ENCODE measurements at places on chromosomes 7 and 10. TPM values are rescaled to one million over a fixed set of nuclear protein-coding genes. Genes with fewer than 3 reads are reported as not detected.
A peak's percentile ranks its signal among the peaks of the same experiment; 100 is the strongest.

- DNase-seq, result no peak
Measured at GRCh38 chr10:62442894-62443669, 68.9 kb downstream of the ZNF365 start.

DNA sequence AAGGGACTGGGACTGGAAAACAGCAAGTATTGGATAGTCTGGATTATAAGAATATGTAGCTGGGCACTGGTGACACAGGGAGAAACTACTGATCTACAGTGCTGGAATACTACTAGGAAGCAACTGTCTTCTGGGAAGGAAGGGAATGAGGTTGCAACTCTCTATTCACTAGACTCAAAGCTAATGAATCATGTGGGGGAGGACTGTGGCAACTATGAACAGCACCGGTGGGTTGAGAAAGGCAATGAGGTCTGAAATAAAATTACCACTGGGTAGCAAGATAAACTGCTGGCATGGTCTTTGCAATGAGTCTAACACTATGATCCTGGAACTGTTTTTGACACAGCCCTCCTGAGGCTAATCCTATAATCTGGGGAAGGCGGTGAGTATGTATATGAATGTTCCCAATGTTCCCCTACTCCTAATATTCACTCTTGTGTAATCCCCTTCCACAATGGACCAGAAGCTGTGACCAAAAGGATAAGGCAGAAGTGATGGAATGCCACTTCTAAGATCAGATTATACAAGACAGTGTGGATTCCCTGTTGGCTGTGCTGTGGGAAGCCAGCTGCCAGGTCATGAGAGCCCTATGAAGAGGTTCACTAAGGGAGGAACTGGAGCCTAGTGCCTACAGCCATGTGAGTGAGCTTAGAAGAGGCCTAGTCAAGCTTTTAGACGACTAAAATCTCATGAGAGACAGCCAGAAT is 101.3 kb upstream of the DNAJB12 start:
- DNase-seq, result no peak

- no peak for DNase-seq
Measured at GRCh38 chr10:120963594-120964220, 112.5 kb downstream of the WDR11 start.

DNA sequence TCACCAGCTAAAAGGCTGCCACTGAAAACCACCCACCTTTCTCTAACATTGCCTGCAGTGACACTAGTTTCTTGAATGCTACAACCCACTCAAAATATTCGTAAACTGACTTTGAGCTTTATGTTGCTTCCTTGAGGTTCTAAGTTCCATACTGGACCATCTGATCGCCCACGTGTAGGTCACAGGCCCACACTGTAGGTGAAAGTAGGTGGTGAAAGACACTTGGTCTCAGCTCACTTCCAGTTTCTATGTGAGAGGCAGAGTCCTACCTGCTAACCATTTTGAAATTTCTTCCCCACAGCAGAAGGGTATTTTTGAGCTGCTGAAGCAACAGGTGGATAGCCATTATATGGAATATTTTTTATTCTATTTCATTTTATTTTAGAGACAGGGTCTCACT is 97.3 kb downstream of the MYO3A start:
- DNase-seq, result no peak

- no peak for DNase-seq
Measured at GRCh38 chr7:25615003-25615402, 386.7 kb upstream of the NPVF start.

DNA sequence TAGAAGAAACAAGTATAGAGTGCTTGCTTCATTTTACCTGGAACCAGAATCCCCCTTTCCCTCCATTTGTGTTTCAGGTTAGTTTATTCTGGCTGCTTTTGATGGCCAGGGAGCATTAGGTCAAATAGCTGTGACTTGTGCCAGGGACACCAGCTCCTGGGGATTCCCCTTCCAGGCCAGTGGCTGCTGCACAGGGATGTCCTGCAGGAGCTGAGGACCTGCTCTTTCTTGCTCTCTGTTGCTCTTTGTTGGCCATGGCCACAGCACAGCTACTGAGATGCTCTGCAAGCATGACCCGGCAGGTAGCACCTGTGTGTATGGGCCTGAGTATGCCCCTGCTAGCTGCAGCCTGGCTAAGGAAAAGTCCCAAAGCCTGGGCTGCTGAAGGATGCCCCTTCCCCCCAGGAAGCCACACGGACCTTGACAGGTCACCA is 208.9 kb downstream of the EBF3 start:
- DNase-seq, result peak; percentile 50

DNA sequence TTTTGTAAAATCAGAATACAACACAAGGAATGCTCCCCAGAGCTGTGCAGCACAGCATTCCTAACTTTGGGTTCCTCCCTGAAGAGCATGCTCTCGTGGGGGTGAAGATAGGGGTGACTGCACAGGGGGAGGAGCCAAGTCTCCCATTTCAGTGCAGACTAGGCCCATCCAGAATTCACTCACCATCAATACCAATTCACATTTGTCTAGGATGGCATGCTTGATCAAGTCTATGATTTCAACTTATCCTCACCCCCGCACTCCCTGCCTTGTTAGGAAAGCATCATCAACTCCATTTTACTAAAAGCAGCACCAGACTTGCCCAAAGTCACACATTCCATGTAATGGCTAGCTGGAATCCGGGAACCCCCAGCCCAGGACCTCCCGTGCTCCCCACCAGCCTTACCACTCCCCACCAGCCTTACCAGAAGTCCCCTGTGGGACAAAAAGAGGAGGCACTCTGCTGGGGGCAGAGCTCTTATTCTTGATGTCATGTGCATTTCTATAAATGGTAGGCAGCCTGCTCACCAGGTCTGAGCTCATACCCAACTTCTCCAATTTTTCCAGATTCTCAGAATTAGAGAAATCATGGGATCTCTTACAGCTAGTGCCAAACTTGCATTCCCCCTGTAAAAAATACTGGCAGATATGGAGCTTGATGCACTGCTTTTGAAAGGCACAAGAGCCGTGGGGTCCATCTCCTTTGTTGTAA is 6.2 kb downstream of the PARP12 start:
- DNase-seq, result no peak

- no peak for DNase-seq
Measured at GRCh38 chr7:47609803-47610452, 28.0 kb upstream of the TNS3 start.

DNA sequence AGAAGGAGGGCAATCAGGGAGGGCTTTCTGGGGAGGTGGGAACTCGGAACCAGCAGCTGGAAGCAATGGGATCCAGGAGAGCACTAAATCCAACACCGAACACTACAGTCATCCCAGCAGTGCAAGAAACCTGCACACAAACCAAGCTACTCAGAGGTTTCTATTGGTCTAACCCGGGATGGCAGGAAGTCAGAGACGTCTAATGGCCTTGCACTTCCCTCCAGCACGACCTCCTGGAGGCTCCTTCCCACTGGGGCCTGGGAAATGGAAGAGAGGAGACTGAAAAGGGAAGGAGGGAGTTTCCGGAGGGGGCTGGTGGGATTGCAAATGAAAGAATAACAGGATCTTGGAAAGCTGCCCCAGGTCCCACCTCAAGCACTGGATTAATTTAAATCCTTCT is 56.3 kb downstream of the TEX36 start:
- no peak for DNase-seq

DNA sequence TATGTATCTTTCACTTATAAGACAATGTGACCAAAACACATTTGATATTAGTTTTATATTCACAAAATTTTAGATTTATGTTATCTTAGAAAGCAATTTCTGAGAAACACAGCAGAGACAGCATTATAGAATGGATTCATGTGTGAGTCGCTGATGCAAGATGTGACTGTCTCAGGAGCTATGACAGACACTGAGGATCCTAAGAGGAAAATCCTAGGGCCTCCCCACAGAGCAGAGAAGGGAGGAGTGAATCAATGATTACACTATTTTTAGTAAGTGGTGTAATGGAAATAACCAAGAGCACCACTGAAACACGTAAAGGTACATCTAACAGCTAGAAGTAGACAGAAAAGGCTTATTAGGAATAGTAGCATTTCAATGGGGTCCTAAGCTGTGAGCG is 204.0 kb upstream of the PTN start:
- DNase-seq, result no peak

DNA sequence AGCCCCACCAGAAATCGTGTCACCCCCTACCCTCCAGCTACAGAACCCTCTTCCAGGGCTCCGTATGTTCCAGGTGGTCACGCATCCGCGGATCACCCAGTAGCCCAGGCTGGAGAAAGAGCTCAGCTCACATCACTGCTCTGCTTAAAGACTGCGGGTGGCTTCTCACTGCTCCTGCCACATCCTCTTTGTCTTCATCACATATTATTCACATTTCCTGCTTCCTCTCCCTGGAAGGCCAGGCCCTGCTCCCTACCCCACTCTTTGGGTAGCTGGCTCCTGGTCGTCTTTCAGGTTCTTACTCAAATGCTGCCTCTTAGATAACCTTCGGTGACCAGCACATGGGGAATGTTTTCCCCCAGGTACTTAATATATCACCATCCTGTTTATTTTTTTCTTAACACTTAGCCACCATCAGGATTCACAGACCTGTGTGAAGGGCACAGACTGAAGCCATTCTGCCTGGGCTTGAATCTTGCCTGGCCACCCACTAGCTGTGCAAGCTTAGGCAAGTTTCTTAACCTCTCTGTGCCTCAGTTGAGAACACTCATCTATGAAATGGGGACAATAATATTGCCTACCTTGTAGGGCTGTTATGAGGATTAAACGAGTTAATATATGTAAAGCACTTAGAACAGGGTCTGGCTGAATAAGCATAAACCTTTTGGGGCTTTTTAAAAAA is 307.8 kb downstream of the PRPF18 start:
- DNase-seq, result no peak

DNA sequence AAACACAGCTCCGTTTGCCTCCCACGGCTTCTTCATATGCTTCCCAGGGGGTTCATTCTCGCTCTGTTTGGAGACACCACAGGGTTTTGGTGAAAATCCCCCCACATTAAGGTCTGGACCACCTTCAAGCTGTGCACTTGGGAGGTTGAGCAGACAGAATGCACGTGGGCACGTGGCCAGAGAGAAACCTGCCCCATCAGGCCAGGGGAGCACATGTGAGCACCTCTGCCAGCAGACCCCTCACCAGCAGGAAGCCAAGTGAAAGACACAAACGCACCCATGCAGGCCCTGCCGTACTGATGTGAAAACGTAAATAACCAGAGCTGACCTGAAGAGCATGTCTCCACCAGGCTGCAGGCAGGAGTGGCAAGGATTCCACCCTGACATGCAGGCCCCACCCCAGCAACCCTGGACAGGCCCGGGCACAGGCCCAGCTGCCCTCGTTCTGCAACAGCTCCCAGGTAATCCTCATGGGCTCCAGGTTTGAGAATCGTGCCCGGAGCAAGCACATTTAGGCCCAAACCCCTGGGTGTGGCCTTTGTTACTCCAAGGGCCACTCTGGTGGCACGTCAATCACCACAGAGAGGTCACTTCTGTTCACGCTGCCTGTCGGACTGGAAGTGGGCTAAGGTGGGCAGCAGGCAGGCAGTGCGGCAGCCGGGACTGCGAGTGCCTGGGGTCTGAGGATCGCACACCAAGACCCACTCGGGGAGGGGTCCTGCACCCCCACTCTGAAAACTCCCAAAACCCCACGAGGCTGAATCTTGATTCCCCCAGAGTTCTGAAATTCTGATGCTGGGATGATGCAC is 184.4 kb downstream of the PTPRN2 start:
- no peak for DNase-seq

DNA sequence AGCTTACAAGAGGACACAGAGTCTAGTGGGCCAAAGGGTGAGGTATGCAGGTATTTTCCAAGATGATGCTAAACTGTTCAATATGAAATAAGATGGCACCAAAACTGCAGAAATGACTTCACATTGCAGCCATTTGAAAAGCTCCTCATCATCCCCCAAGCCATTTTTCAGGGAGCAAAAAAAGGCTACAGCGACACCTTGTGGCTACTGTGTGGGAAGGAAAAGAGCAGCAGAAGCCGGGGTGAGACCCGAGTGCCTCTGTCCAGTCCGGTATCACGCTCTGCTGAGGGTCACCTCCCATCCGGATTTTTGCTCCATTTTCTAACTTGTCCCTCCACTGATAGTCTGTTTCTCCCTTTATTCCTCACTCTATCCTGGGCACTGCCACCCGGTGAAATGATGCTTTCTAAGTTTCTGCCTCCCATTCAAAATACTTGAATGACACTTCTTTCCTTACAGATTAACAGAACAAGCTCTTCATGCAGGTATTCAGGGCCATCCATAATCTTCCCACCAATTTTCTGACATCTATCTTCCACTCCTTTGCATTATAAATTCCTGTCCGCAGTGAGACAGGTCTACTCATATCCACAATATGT is 220.2 kb downstream of the DGKI start:
- no peak for DNase-seq

DNA sequence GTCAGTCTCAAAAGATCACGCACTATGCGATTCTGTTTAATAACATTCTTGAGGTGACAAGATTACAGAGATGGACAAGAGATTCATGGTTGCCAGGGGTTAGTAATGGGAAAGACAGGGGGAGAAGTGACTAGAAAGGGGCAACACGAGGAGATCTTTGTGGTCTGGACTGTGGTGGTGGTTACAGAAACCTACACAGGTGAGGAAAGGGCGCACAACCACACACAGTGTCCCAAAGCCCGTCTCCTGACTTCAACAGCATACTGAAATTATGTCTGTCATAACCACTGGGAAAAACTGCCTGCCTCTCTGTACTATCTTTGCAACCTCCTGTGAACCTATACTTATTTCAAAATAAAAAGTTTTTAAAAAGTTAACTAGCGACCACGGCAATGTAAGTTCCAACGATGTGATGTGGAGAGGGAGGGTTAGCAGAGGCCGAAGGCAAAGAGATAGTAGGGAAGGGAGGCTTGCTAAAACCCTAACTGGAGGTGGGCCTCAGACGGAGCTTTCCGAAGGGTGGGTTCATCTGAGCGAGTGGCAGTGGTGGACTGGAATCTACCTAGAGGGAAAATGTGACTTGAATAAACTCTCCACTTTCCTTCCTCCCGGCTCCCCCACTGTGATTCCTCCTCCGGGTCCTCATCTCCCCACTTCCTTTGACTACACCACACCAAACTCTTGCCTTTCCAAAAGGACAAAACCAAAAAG is 43.7 kb downstream of the GNA12 start:
- DNase-seq, result no peak

DNA sequence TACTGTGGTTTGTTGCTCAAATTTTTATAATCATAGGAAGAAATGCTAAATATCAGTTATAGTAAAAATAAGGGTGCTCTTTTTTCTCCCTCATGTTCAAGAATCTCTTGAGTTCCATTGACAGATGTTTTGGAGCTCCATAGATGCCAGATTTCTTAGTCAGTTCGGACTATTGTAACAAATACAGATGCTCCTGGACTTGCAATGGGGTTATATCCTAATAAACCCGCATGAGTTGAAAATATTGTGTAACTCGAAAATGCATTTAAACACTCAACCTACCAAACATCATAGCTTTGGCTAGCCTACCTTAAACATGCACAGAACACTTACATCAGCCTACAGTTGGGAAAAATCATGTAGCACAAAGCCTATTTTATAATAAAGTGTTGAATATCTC is 100.7 kb upstream of the CSTF2T start:
- DNase-seq, result no peak

- DNase-seq, result no peak
Measured at GRCh38 chr7:131255242-131255641, 72.4 kb upstream of the MKLN1 start.

- DNase-seq, result no peak
Measured at GRCh38 chr7:3277604-3278572, 23.2 kb upstream of the SDK1 start.

Gene PODXL
- total RNA-seq, result 76.2 TPM
